ENCODE measurements at places on chromosomes 7 and 10. TPM values are rescaled to one million over a fixed set of nuclear protein-coding genes. Genes with fewer than 3 reads are reported as not detected.

DNA sequence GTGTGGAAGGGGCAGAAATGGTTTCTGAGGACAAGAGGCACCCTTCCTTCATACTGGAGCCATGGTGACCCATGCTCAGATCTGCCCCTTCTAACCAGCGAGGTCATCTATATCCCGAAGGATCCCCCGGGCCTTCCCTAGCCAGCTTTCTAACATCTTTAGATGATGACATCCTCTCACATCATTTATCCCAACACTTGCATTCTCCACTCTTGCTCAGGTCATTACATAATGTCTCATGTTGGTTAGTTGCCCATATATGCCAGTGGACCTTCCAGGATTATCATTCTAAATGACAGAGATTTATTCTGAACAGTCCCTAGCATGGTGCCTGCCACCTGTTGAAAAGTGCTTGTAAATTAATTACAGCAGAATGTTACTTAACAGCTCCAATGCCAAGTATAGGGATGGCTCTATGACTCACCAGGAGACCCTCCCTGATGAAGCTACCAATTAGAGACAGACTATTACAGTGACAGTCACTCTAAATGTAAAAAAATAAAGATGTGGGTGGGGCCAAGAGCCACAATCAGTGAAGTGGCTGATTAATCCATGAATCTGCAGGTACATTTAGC lies 22.6 kb upstream of the ABLIM1 start:
- no peak for DNase-seq

GRCh38 chr7:96532428-96532935 lies 177.2 kb downstream of the SEM1 start:
- DNase-seq, result no peak

DNA sequence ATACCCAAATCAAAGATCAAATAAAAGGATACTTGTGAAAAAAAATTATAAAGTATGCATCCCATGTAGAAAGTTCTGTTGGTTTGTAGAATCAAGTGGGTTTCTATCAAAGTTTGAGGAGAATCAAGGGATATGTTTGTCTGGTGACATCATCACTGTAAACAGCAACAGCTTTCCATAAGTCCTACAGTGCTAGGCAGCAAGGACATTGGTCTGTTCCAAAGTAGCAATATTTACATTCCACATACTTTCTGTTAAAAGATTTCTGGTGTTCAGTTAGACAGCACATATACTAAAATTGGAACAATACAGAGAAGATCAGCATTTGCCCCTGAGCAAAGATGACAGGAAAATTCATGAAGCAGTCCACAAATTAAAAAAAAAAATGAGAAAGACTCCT lies 683.9 kb downstream of the XPNPEP1 start:
- DNase-seq, result no peak

- DNase-seq, result no peak
These were observed 20.4 kb downstream of the GNG11 start for GRCh38 chr7:93941945-93942344.

- no peak for DNase-seq
These were observed 56.7 kb downstream of the SCD start for GRCh38 chr10:100403734-100404133.

DNA sequence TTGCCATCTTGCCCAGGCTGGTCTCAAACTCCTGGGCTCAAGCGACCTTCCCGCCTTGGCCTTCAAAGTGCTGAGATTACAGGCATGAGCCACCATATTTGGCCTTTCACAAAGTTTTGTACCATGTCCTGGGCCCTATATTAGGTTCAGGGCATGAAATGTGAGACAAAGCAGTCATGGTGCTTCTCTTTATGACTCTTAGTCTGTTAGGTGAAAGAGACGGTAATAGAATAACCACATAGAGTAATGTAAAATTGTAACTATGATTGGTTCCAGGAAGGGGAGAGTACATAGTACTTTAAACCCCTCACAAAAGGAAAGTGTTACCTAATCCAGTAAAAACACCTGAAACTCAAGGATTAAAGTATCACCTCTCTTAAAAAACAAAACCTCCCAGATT lies 144.7 kb downstream of the SPAG6 start:
- no peak for DNase-seq

GRCh38 chr7:28135315-28135714 lies 45.3 kb downstream of the JAZF1 start:
- no peak for DNase-seq

- peak; percentile 10 for DNase-seq
These were observed 119.6 kb downstream of the DOCK1 start for GRCh38 chr10:127024685-127025435.

DNA sequence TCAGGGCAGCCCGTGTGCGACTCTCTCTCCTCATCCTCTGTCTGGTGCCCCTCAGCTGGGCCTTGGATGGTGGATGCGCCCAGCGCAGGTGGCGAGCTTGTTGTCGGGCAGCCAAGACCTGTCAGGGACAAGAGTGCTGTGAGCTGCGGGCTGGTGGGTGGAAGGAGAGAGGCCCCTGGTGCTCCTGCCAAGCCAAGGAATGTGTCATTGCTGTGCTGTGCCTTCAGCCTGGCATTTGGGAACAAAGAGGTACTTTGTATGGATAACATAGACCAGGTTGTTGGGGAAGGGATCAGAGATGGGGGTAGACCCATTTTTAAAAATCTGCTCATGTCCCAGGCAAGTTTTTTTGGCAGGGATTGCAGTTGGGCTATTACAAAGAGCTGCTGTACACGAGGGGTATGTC lies 120.9 kb downstream of the PKD1L1 start:
- peak; percentile 54 for DNase-seq

DNA sequence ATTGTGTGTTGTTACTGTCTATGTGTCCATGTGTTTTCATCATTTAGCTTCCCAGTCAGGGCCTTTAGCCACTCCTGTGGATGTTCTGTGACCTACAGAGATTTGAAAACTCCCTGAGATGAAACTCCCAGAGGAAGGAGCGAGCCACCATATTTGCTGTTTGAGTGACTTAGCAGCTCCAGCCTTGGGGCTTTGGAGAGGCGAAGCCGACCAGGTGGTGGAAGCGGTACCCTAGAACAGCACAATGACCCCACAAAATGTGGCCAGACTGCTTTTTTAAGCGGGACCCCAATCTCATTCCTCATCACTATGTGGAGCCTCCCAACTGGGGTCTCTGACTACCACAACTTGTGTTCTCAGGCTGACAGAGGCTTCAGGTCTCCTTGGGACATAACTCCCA lies 323.9 kb upstream of the KCND2 start:
- DNase-seq, result no peak

- no peak for DNase-seq
These were observed 25.6 kb upstream of the PIK3CG start for GRCh38 chr7:106839511-106839910.

GRCh38 chr10:24000271-24000813 lies 208.6 kb upstream of the KIAA1217 start:
- DNase-seq, result no peak

DNA sequence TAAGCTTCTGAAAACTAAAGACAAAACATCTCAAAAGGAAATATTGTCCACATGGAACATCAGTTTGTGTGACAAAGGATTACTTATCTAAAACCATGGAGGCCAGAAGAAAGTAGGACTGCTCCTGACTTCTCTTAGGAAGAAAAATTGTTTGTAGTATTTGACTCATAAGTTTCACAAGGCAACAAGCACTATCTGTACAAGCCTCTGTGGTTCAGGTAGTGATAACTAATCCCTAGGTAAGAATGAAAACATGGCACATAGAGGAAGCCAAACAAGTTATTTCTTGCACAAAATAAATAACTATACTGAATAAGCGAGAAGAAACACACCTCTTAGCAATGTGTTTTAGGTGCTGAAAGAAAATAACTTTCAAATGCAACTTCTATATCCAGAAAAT lies 30.3 kb downstream of the TFPI2 start:
- no peak for DNase-seq

Gene PHKG1
- total RNA-seq, result 3.6 TPM

Gene UPK3BL1
- 45.4 TPM for total RNA-seq

Gene TTYH3
- 31.5 TPM for total RNA-seq

Gene KLHDC10
- 102 TPM for total RNA-seq

Gene FRMD4A
- total RNA-seq, result 153 TPM

Gene GSAP
- total RNA-seq, result 12.6 TPM

Gene TEX36
- total RNA-seq, result not detected

Gene PDE6C
- not detected for total RNA-seq

Gene PON1
- total RNA-seq, result not detected

Gene ANKRD2
- total RNA-seq, result not detected

Gene INMT
- total RNA-seq, result 0.16 TPM

Gene ACSL5
- 3.0 TPM for total RNA-seq

All from occipital lobe (tissue), 3 donors.